ENCODE measurements at places on chromosomes 2 and 18.

DNA sequence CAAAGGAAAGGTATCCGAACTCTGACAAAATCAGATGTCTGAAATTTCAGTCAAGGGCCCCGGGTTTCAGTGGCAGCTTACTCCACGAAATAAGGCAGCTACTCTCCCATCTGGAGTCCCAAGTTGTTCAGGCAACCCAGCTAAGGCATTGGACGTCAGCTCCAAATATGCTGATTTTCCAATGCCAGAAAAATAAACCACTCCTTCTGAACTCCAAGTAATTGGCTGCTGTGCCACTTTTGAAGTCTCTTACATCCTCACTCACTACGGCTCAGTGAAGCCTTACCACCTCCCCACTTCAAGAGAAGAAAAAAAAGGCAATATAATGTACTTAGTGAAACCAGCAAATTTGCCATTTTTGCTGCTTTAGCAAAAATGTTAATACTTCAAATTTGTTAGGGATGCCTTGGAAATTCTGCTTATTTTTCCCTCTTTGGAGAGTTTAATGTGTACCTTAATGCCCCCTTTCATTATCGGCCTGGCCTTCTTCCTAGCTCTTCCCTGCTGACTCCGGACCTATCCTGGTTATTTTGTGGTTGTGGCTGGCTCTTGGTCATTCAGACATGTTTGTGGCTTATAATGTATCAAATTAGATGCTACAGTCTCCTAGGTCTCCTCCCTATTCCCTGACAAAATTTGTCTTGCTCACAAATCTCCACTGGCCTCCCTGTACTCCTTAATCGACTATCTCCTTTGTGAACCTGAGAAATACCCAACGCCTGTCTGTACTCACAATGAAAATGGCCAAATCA lies 589.2 kb upstream of the ZEB2 start:
- DNase-seq: no peak

DNA sequence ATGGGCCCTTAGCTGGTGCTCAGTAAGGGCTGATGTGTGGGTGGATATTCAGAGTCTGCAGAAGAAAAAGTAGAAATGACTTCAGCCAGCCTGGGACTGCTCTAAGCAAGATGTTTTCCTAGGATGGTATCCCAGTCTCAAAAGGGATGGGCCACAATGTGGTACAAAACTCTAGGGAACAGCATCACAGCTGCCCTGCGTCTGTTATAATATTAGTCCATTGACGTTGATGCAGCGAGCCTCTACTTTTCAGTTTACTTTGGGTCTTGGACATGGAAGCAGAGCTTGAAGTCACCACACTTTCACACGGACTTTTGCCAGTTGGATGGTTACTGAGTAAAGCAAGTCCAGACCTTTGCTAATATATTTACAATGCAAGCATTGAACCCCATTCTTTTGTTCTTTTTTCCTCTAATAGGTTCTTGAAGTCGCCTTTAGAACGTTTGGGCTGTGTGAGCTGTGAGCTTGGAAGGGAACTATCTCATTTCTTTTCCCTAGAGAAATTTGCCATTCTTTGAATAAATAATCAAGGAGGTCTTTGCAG lies 105.7 kb downstream of the RDH14 start:
- DNase-seq: no peak

DNA sequence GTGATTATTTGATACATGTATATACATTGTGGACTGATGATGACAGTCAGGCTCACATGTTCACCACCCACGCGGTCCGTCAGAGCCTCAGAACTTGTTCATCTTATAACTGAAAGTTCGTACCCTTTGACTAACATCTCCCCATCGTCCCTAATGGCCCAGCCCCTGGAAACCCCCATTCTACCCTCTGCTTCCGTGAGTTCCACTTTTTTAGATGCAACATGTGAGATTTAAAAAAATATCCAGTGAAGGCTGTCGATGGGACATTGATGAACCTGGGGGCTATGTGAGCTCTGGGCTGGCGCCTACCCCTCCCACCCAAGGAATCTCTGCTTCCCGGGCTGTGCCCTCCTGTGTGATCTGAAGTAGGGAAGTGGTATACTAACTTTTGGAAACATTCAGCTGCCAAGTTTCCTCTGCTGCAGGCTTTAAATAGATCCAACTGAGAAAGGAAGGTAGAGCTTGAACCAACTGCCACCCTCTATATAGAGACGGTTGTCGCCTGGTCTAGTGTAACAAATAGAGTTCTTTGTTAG lies 163.8 kb downstream of the FAM210A start:
- peak; percentile 91 for DNase-seq

GRCh38 chr18:29711932-29712331 lies 1330.6 kb downstream of the DSC3 start:
- no peak for DNase-seq

- DNase-seq: no peak
These were observed 10.7 kb downstream of the ARID5A start for GRCh38 chr2:96547203-96547641.

DNA sequence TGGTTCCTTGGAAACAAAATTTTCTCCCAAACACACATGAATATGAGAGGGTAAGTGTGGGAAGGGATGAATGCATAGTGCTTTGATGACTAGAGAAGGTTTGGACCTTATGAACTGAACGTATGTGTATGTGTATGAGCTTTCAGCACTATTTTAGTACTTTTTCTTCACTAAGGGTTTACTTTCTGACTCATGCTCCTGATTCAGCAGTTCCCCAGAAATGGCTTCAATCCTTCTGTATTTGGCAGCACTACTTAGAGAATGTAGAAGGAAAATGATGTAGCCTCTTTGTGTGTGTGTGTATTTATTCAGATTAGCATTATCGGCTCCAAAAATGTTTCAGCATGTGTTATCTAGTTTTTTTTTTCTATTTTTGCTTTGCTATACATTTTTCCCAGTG lies 22.2 kb downstream of the KCNJ3 start:
- no peak for DNase-seq

GRCh38 chr2:42974721-42975717 lies 182.6 kb upstream of the HAAO start:
- DNase-seq: peak; percentile 38

DNA sequence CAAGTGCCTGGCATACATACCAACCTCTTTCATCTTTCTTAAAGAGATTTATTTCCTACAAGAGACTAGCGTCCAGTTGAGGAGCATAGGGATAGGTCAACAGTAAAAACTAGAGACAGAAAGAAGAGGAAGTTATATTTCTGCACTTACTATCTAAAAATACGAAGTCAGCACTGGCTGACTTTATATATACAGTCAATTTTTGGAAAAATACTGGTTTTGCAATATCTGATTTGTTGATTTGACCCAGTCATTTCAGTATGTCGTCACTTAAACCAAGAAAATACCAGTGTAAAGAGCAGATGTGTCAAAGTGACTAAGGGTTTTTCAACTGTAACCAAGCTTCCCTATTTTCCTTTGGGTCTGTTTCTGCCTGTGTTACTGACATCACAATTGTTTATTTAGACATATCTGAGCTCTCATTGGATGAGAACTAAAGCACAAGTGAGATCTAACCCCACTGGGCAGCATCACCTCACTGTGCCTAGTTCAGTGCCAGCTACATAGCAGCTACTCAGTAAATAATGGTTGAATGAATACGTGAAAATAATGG lies 23.0 kb downstream of the CYTIP start:
- no peak for DNase-seq

- no peak for DNase-seq
These were observed 37.0 kb downstream of the PIK3C3 start for GRCh38 chr18:41992066-41992465.

Data from stimulated activated CD4-positive, alpha-beta T cell treated with anti-CD3 and anti-CD28 coated beads, Interleukin-4, amount 100 ng/mL, for 24 hours (primary cell).